Karpas-422 (cell line): ENCODE measurements at places on chromosomes 7 and 10. TPM values are rescaled to one million over a fixed set of nuclear protein-coding genes. Genes with fewer than 3 reads are reported as not detected.

DNA sequence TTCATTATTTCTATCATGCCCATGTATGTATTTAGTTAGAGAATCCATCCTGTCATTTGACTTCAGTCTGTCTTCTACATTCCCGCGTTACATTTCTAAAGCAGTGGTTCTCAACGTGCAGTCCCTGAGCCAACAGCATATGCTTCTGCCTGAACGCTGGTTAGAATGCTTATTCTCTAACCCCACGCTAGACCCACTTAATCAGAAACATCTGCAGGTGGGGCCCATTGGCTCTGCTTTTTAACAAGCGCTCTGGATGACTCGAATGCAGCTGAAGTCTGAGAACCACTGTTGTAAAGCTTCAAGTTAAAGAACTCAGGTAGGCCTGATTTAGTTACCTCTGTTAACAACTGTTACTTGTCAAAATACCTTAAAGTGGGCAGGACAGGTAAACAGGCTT, 38.2 kb downstream of the NEUROD6 start:
- no peak for DNase-seq

DNA sequence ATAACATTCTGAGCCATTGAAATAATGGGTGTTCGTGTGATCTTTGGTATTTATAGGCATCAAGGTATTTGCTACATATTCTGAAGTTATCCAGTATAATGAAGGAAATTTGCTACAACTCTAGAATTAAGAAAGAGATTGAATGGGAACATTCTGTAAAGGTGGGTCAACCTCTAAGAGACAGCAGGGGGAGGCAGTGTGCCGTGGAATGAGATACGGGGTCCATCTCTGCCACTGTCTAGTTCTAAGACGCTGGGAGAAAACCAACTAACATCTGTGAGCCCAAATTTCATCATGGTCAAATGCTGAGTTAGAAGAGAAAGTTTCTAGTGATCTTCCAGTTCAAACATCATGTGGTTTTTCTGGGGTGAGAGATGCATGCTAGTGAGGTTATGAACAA, 368.9 kb downstream of the SORCS1 start:
- peak; percentile 65 for DNase-seq

- no peak for DNase-seq
Measured at GRCh38 chr10:34465678-34466077, 349.4 kb downstream of the PARD3 start.

GRCh38 chr7:51551070-51551469, 234.5 kb upstream of the COBL start:
- no peak for DNase-seq

DNA sequence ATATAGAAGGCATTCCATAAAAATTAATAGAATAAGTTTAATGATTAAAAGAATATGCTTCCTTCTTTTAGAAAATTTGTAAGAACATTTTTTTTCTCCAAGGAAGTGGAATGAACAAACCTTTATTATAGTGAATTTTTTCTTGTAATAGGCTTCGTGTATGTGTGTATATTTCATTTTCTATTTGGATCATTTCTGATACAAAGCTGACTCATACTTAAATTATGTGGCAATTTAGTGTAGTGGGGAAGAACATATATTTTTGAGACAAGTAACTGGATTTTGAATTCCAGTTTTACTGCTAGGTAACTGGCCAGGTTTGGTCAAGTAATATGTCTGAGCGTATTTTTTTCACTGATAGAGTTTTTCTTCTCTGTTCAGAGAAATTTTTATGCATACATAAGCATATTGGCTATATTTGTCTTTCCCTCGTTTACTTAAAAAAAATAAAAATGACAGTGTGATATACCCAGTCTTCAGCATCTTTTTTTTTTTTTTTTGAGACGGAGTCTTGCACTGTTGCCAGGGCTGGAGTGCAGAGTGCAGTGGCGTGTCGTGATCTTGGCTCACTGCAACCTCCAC, 50.8 kb downstream of the CDK13 start:
- no peak for DNase-seq

- DNase-seq, result no peak
Measured at GRCh38 chr7:7421826-7422225, 113.8 kb downstream of the COL28A1 start.

DNA sequence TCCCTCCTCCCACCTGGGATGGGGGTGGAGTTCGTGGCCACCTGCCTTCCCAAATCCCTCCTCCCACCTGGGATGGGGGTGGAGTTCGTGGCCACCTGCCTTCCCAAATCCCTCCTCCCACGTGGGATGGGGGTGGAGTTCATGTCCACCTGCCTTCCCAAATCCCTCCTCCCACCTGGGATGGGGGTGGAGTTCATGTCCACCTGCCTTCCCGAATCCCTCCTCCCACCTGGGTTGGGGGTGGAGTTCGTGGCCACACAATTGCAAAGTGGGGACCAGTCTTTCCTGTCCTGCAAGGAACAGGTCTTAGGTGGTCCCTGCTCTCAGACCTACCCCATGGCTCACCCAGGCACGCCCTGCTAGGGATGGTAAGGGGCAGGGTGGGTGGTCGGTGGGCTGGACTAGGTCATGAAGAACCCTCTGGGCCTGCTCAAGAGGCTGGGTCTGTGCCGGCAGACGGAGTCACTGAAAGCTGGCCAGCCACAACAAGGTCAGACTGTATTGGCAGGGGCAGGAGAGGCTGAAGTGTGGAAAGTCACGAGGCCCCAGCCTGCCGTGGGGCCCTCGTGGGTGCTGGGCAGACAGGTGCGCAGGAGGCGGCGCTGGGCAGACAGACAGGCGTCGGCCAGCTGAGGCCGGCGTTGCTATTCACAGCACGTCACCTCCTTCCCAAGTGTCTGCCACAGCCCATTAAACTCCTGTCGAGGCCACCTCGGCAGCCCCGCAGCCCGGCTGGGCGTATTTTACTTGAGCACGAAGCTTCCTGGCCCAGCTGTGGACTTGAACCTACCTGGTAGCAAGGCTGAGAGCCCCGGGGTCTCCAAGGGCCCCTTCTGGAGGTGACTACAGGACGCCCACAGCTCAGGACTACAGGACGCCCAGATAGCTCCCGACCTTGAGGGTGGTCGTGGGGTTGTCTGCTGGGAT, 4.1 kb downstream of the KNDC1 start:
- no peak for DNase-seq

DNA sequence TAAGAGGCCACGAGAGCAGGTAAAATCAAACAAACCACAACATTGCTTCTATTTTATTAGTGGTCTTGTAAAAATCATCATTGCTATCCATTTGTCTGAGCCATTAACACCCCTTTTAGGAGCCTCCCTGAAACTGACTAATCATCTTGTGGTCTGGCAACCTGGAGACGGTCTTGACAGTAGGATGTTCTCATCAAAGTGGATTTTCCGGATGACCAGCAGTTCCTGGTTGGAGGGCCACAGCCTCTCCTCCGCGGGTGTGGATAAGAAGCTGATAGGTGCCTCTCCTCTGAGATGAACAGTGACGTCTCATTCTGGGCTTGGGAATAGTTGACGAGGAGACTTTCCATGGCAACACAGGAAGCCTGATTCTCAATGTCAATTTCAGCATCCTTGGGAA, 490.7 kb downstream of the TYW1 start:
- DNase-seq, result no peak

DNA sequence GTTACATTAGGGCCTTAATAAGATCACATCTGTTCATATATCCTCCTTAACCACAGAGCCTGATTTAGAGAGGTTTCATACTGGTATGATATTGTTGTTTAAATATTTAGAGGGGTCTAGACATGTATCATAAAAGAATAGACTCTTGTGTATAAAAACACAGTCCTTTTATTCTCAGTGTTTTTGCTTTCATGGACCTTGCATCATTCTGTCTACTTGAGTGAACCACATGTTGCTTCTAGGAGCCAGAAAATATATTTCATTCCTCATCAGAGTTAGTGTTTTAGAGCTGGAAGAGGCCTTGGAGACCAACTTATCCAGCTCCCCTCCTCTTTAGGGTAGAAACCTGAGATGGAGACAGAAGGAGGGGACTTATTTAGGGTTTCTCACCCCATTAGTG, 312.8 kb downstream of the LRMDA start:
- DNase-seq, result no peak

GRCh38 chr10:5446390-5446926, 34.1 kb downstream of the NET1 start:
- peak; percentile 97 for DNase-seq

GRCh38 chr10:23155169-23155568, 36.9 kb upstream of the PTF1A start:
- DNase-seq, result no peak

GRCh38 chr7:151068069-151068773, 8.8 kb downstream of the SLC4A2 start:
- DNase-seq, result no peak

GRCh38 chr10:109972372-109973001, 35.3 kb upstream of the ADD3 start:
- DNase-seq, result no peak

DNA sequence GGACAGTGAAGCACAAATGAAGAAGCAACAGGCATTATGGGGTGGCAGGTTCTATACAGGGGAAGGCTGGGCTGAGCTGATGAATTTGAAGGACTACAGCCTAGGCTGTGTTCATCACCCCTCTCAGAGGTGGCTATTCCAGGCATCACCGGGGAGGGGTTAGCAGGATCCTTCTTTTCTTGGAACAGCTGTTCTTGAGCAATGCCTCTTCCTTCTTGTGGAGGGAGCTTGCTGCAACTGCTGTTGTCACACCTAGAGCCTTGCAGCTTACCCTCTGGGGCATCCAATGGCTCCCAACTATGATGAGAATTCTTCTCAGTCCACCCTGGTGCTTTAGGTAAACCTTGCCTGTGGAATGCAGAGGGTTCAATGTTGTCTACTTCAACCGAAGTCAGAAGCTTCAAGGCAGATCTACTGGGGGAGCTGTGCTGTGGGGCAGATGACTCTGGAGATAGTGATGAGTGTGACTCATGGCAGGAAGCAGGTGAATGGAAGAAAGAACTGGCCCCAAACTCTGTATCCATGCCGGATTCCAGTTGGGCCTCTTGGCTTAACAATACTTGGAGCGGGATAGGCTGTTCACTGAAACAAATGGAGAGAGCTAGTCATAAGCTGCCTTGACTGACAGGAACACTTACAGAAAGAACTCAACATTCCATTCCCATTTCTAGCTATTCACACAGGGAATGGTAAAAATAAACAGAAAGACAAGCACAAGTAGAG, 21.5 kb upstream of the PPP3CB start:
- DNase-seq, result no peak

- no peak for DNase-seq
Measured at GRCh38 chr7:29854257-29854938, 48.1 kb downstream of the WIPF3 start.

GRCh38 chr10:13382703-13383398, 34.8 kb upstream of the SEPHS1 start:
- DNase-seq, result no peak

DNA sequence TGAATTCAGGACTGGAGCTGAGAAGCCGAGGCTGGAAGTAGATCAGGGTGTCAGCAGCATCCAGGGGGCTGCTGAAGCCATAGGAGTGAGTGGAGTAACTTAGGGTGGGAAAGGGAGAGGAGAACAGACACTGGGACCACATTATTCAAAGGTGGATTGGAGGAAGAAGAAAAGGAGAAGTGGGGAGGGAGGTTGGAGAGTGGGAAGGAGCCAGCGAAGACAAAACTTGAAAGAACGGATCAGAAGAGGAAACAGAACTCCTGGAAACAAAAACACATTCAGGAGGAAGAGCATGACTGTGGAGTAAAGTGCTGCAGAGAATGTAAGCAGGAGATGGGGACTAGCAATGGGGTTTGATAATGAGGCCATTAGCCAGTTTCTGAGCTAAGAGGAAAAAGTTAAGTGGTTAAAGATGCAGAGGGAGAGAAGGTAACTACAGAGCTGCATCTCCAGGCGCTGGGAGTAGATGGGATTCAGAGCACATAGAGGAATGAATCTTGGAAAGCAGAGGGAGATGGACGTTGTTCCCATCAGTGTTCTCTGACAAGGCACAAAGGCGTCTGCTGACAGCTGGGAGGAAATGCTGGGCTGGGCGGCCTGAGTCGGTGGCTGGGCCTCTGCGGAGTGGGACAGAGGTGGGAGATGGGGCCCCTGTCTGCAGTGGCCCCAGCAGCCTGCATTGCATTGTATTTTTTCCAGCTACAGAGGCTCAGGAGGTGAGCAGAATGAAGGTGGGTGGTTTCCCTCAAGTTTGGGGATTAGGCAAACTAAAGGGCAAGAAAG, 63.1 kb upstream of the LEP start:
- DNase-seq, result peak; percentile 51

- DNase-seq, result no peak
Measured at GRCh38 chr7:55651057-55651456, 78.8 kb upstream of the VOPP1 start.

DNA sequence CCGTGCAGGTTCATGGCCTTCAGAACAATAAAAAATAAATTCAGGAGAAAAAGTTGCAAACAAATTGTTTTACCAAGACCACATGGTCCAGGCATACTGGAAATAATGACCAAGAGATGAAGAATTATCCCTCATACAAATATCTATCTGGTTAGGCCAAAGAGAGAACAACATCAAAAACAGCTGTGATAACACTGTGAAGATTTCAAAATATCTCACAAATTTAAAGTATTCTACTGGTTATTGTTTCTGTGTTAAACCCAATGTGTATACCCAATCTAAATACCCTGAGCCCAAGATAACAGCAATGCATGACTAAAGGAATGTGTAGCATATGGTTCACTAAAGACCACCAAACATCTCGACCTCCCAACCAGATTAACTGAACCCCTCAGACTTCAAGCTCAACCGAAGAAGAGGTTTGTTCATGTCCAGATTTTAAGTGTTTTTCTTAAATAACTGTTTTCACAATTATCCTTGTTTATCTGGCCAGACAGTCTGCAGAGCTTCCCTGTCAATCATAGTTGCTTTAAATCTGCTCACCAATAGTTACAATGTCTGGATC, 10.9 kb downstream of the OR9A2 start:
- peak; percentile 52 for DNase-seq

DNA sequence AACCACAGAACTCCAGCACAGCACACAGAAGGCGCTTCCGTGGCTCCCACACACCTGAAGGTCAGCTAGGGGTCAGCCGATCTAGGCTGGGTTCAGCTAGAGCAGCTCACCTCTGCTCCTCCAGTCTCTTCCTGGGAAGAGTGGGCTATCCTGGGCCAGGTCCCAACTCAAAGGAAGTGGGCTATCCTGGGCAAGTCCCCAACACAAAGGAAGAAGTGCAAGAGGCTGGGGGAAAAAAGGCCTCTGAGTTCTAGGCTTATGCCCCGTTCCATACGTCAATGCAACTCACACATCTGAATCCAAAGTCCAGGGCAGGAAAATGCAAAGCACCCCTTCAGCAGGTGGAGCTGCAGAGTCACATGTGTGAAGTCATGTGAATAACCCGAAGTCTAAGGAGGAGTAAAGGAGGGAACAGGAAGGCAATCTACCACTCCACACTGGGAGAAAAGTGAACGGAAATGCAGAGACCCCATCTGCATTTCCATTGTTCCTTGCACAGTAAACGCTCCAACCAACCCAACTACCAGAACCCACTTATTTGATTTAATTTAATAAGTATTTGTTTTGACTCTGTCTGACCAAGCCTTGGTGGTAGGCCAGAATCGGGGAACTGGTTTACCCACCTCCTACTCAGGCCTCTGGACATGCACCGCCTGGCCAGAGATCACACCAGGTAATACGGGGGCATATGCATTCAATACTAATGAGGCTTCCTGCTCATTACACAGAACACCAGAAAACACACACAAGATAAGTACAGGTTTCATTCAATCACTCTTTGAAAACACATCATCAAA, 95.5 kb upstream of the RNF32 start:
- no peak for DNase-seq

GRCh38 chr10:13703997-13704536, 117.3 kb downstream of the PRPF18 start:
- no peak for DNase-seq

GRCh38 chr7:24175603-24176002, 108.4 kb upstream of the NPY start:
- DNase-seq, result no peak

The PRRT4 gene
- total RNA-seq, result not detected in 2 replicates

The CAMK2B gene
- total RNA-seq, result not detected in 2 replicates

The MACROH2A2 gene
- total RNA-seq, result not detected in 2 replicates

The ASB10 gene
- total RNA-seq, result not detected in 2 replicates

The IRF5 gene
- total RNA-seq, result 7.8 and 11.5 TPM in 2 replicates
